ENCODE measurements at places on chromosomes 3 and 15.

GRCh38 chr3:141240286-141240685 lies 8.7 kb downstream of the PXYLP1 start:
- no peak for DNase-seq

DNA sequence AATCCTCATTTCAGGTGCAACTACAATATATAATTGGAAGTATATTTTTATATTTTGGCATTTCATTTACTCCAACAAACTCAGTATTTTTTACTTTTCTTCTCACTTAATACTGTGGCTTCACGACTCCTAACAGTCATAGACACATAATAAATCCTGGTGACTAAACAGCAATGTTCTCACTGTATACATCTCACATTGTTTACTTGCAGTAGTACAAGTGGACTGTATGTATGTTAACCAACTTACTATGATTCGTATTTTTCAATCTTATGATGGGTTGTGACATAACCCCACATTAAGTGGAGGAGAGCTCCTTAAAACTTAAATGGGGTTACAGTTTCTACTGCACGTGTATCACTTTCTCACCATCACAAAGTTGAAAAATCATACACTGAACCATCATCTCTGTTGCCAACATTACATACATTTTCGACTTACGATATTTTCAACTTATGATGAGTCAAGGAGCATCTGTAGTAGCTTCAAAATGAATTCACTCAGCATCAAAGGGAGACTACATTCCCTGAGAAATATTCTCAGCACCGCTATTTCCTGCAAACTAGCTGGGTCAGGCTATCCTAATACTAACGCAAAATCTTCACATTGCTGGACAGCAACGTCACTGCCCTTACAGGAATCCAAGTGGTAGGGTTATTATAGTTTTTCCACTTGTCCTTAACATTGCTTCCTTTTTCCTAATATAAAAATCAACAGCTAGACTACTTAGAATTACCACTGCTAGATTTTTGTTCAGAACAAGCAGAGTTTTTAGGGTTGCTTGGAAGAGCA lies 7.3 kb downstream of the ADAM10 start:
- DNase-seq: peak; percentile 84

DNA sequence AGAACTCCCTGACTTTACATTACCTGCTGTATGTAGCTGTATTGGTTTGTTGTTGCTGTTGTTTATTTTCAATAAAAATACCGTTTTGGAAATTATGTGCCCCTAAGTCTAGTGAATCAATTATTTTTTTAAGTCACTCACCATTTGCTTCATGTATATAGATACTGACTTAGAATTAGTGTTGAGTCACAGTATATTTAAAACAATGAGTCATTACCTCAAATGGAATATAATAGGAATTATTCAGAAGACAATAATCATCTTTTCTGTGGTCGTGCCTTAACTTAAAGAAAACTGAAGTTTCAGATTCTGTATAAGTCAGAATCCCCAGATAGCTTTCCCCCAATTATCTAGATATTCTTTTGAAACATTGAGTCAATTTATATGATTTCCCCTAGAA lies 21.0 kb upstream of the ALDH1A2 start:
- DNase-seq: peak; percentile 58

DNA sequence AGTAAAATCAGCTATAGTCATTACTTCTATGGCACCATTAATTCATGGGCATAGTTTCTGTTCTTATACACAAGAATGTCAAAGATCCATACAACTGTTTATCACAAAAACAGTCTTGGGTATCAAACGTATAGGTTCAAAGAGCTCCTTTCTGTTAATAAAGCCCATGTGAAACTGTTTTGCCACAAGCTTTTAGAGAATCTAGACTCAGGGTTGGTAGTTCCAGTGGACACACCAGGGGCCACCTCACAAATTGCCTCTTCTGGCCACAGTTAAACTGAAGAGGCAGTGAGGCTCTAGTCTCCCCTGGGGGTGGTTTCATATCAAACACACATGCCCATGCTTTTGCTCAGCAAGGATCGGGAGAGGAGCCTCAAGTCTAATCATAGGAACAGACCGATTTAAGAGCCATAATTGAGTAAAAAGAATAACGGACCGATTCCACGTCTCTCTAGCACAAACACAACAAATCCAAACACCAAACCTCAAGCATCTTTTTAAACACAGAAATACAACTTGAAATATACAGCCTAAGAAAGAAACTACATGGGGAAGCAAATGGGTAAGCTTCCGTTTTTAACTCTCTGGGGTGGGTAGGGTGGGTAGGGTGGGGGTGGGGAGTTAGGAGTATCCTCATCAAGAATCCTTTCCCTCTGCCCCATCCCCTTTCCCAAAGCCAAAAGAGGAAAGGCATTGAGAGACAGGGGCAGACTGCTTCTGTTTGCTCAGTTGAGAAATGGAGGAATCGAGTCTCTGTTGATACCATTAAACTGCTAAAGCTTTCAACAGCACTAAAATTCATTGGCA lies 443.3 kb downstream of the MAGI1 start:
- peak; percentile 24 for DNase-seq

- peak; percentile 86 for DNase-seq
Observed at GRCh38 chr3:55692957-55693558, 206.0 kb upstream of the WNT5A start.

DNA sequence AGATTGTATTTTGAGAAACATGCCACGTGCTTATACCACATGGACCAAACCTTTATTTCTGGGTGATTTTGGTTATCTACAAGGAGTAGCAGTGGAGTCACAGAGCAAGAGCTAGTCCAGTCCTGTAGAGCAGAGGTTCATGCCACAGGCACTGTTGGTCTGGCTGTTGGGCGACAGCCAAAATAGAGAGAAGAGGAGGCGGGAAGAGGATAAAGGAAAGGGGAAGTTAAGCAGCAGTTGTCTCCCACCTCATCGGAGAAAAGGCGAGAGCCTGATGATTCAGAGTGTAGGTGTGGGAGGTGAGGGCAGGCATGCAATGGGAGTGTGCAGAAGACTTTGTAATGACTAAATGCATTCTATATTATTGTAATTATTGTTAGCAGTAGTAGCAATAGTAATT lies 237.5 kb upstream of the ROPN1 start:
- DNase-seq: no peak

DNA sequence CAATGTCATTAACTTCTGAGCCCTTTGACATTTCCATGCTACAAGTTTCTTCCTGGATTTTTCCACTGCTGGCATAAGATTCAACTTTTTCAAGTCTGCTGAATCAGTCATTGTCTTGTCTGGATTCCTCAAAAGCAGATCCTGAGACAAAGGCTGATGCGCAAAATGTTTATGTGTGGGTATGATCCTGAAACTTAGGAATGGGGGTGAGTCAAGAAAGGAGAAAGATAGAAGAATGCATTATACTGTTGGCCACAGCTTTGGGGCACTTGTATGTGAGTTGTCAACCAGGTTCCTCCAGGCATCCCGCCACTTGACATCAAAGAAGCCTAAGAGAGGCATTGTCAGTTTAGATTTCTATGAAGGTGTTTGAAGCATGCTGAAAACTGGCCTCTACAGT lies 50.4 kb downstream of the FOXB1 start:
- DNase-seq: no peak

GRCh38 chr15:66786222-66786621 lies 84.2 kb downstream of the SMAD6 start:
- no peak for DNase-seq

Measured in fibroblast of skin of back (primary cell).